ENCODE measurements at places on chromosomes 5 and 9.
A peak's percentile ranks its signal among the peaks of the same experiment; 100 is the strongest.

DNA sequence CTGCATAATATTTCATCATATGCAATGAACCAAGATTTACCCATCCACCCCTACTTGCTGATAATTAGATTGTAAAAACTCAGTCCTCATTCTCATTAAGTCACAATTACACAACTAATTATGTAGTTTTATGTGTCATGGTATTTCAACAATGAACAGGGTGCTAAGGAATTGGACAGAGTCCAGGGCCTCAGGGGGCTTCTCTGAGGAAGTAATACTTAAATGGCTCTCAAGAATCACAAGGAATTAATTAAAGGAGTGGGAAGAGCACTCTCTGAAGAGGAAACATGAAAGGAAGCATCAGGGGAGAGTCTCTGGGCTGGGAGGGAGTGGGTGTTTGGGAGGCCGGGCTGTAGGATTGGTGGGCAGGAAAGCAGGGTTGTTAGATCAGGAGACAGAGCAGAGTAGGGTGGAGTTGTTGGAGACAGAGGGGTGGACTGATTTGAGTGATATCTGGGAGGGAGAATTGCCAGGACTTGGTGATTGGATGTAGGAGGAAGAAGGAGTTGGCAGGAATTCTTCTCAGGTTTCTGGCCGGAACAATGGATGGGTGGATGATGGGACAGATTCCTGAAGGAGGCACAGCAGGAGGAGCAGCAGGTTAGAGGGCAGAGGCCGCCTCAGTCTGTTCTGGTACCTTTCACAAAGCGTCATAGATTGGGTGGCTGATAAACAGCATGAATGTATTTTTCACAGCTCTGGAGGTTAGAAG lies 23.0 kb upstream of the NSG2 start:
- no peak for DNase-seq

GRCh38 chr9:134643222-134643671 lies 1.6 kb downstream of the COL5A1 start:
- no peak for DNase-seq

DNA sequence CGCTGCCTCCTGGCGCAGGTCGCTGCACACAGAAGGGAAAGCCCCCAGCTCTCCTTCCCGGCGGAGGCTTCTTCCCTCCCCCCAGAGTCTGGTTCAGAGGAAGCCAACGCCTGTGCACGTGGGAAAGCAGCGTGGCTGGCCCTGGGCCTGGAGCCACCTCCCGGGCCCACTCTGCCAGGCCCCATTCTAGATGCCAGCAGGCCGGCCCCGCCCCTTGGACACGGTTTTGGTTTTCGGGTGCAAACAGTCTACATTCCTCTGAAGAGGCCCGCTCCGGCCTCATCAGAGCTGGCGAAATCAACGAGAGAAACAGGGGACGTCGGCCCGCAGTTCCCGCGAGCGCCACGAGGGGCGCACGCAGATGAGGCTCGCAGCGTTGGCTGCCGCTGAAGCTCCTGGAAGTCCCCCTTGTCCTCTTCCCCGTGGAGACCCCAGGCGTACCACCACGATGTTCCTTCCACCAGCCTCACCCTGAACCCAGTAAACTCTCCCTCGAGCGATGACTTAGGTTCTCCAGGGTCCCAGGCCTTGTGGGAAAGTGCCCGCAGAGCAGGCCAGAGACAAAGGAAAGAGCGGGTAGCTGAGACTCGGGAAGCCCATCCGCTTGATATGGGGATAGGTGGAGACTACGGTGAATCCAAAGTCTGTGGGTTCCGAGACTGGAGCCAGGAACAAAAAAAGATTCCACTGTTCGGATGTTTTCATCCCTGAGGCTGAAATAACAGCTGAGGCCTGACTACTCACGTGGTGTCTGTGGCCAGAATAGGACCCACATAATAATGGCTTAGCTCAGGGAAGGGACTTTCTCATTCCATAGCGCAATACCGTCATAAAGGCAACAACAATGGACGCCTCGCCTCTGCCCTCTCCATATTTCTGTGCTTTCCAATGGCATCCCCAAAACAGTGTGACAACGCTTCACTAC lies 64.2 kb downstream of the KLF4 start:
- peak; percentile 51 for DNase-seq

DNA sequence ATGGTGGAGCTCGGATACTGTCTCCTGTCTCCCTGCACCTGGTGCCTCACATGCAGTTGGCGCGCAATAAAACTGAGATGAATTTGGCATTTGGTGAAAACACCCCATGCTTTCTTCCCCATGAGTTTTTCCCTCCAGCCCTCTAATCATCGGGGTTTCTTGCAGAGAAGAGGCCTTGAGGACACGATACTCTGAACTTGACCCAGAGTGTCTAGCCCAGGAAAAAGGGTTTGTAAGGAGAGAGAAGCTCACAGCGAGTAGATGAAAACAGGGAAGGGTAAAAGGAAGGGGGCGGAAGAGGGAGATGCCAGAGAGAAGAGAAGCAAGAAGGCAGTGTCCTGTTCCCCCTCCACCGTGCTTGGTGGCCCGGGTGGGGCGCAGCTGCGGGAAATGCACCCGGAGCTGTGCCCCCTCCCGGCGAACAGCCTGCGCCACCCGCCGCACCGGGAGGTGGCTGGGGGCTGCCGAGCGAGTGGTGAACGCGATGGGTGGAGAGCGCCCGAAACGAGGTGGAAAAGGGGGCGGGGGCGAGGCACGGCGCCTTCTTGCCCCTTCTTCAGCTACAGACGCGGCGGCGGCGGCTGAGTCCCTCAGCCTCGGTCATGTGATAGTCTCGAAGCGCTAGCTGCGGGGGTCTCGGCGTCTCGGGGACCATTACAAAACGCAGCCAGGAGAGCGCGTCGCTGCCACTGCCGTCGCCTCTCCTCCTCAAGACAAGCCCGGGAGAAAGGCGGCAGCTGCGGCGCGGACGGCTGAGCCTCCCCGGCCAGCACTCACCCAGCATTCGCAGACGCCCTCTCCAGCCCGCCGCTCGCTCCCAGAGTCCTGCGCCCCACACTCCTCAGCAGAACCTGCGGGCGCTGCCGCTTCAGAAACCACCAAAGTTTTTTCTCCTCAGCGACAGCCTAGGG lies 1.1 kb upstream of the FOXB2 start:
- DNase-seq, result no peak

- no peak for DNase-seq
These were observed 36.4 kb downstream of the PWWP2A start for GRCh38 chr5:160082614-160083500.

DNA sequence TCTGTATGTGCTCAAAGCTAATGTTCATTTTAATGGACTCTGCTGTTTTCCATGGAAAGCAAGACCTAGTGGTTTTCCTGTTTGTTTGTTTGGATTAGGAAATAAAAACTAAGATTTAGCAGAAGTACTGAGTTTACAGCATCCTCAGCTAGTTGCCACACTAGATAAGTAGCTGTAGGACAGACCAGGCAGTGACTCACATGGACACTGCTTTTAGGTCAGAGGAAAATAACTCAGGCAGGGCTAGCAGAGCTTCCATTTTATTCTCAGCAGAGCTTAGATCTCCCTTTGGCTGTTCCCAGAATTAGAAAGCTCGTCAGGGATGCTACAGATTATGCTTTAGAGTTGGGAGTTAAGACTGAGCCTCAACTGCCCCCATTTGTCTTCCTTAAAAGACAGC lies 204.4 kb downstream of the SH3GL2 start:
- no peak for DNase-seq
